CD4-positive, alpha-beta T cell treated with Interleukin-17A for 1 hour (primary cell): ENCODE measurements at places on chromosomes 2 and 18.

- no peak for DNase-seq
Observed at GRCh38 chr2:218882866-218883366, 2.3 kb downstream of the WNT10A start.

- DNase-seq: no peak
Observed at GRCh38 chr2:158004126-158004764, 97.4 kb upstream of the UPP2 start.

- DNase-seq: no peak
Observed at GRCh38 chr2:190138032-190138431, 75.5 kb upstream of the MSTN start.

- no peak for DNase-seq
Observed at GRCh38 chr2:170277951-170278350, 100.0 kb downstream of the MYO3B start.

DNA sequence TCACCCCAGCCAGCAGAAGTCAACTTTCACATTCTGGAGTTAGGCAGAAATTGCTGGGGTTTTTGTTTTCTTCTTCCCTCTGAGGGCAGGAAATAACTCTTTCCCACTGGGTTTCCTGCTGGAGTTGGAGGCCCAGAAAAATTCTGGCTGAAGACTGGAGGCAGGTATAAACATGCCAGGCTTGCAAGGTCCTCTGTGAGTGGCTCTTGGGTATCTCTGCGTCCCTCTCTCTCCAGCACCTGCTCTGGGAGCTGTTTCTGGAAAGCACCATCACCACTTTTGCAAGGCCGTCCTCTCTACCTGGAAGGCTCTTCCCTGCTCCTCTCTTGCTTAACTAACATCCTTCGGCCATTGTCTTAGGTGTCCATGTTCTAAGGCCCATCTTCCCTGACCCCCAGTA lies 91.0 kb downstream of the MCFD2 start:
- DNase-seq: no peak

GRCh38 chr2:168935810-168936581 lies 34.9 kb downstream of the G6PC2 start:
- DNase-seq: no peak

DNA sequence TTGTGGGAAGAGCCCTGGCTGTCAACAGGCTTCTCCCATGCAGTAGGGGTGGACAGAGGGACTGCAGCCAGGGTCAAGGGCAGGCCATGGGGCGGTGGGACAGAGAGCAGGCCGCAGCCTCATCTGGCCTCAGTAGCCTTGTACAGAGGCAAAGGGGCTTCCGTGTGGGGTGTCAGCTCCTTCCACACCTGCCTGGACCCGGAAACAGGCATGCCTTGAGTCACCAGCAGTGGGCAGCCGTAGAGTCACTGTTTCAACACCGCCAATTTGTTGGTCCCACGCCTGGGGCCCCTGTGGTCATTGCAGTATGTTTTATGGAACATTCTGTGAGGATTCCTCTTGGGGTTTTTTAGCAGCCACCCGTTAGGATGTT lies 173.0 kb downstream of the SMAD7 start:
- no peak for DNase-seq

- no peak for DNase-seq
Observed at GRCh38 chr2:25490217-25490616, 148.5 kb upstream of the DNMT3A start.

GRCh38 chr18:23415515-23415914 lies 37.6 kb upstream of the RIOK3 start:
- no peak for DNase-seq

- no peak for DNase-seq
Observed at GRCh38 chr2:20490300-20491181, 43.7 kb downstream of the RHOB start.

- DNase-seq: no peak
Observed at GRCh38 chr2:156116113-156116512, 216.4 kb downstream of the NR4A2 start.

- no peak for DNase-seq
Observed at GRCh38 chr2:119857742-119858141, 98.0 kb downstream of the PTPN4 start.
